ENCODE measurements at places on chromosomes 5 and 9. TPM values are rescaled to one million over a fixed set of nuclear protein-coding genes. Genes with fewer than 3 reads are reported as not detected.
A peak's percentile ranks its signal among the peaks of the same experiment; 100 is the strongest.

DNA sequence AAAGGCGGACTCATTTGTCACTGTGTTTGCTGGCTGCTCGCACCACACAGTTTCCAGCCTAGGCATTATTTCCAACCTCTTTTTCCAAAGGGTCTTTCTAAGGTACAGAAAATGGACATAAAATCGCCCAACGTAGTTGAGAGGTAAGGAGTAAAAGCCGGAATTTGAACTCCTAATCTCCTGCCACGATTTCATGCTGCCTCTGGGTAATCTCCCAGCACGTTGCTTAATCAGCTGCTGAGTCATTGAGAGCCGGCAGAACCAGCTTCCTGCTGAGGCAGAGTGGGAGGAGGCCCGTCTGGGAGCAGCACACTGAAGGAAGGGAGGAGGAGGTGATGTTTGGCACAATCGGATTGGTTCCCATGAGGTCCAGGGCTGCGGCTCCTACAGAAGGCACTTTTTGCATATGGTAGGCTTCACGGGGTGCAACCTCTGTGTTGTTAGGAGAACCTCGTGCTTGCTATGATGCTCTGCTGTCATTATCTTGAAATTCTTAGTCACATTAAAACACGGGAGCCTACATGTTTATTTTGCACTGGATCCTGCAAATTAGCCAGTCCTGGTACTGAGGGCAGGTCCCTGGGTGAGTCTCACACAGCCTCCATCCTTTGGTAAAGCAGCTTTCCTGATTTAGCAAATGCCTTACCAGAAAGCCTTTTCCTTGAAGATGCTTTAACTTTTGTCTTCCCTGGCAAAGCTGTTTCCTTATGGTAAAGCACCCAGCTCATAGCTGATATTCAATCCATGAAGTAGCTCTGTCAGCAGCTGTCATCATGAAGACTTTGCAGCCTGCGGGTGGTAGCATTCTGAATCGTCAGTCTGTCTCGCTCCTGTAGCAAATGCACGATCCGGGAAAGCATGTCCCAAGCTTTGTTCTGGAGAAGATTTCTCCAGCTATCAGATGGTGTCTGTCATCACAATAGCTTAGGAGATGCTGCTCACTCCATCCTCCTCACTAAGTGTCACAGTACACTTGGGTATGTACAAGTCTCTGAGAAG is 191.6 kb upstream of the MSX2 start:
- H3K4me1 ChIP-seq, result no peaks in the 10 kb centered on the region
- no peaks in the 10 kb centered on the region for H3K27me3 ChIP-seq
- H3K4me3 ChIP-seq, result no peak overlapping the region
- DNase-seq, result peak; percentile 79
- H3K36me3 ChIP-seq, result no peaks in the 10 kb centered on the region
- no peak overlapping the region for H3K27ac ChIP-seq

DNA sequence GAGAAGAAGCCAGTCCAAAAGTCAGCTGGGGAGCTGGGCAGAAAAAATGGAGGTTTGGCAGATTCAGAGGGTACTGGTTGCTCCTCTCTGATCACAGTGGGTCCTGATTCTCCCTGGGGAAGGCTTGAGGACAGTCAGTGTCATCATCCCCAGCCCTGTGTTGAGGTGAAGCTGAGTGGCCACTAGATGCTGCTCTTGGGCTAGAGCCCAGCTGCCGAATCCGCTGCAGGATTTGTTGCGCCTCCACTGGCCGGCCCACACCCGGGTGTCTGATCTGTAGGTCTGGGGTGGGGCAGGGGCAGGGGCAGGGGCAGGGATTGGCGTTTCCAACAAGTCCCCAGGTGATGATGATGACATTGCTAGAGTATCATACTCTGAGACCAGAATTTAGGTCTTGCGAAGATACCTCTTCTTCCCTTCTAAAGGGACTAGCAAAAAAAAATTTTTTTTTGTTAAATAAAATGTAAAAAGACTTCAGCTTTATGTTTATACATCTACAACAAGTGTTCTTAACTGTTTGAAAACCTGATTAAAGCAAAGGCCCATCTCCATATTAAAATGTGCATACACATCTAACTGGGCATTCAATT is 106.8 kb downstream of the PDE6A start:
- H3K27ac ChIP-seq, result no peak overlapping the region
- no peak overlapping the region for H3K4me3 ChIP-seq
- H3K4me1 ChIP-seq, result no peaks in the 10 kb centered on the region
- no peaks in the 10 kb centered on the region for H3K27me3 ChIP-seq
- no peak for DNase-seq

GRCh38 chr5:82884821-82885471 is 192.2 kb downstream of the TMEM167A start:
- no peaks in the 10 kb centered on the region for H3K27me3 ChIP-seq
- no peak overlapping the region for H3K27ac ChIP-seq
- no peak overlapping the region for H3K4me3 ChIP-seq
- no peaks in the 10 kb centered on the region for H3K4me1 ChIP-seq

HSPB3 gene
- 0.68 TPM for total RNA-seq

DNA sequence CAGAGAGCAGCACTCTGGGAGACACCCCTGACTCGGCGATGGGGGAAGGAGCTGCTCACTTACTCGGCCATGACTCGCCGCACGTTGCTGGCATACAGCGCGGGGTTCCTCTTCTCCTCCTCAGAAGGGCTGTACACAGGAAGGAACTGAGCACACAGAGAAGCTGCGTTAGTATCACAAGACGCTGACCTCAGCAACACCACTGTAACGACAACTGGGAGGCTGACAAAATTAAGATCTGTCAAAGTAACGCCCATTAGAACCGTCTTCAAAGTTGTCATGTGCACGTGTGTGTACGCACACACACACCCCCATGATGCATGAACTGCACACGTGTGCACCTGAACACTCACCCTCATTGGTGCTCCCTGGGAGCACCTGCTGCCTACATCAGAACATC is 32.1 kb upstream of the SLC6A3 start:
- no peak overlapping the region for H3K4me3 ChIP-seq
- peaks cover 6% of the 10 kb centered on the region for H3K36me3 ChIP-seq
- peak; percentile 85 for DNase-seq
- no peaks in the 10 kb centered on the region for H3K27me3 ChIP-seq

Data from sigmoid colon (tissue), 7 donors.